PC-9 (cell line): ENCODE measurements at places on chromosomes 2 and 18. TPM values are rescaled to one million over a fixed set of nuclear protein-coding genes. Genes with fewer than 3 reads are reported as not detected.

CCL20 gene
- not detected in 2 replicates for total RNA-seq

CLEC4F gene
- not detected in 2 replicates for total RNA-seq

MC4R gene
- total RNA-seq = not detected in 2 replicates

KCNG2 gene
- not detected in 2 replicates for total RNA-seq

FBXO48 gene
- 1.2 and 1.6 TPM in 2 replicates for total RNA-seq

STON1 gene
- total RNA-seq = 1.4 and 1.7 TPM in 2 replicates

KCNJ3 gene
- total RNA-seq = not detected in 2 replicates

SFT2D3 gene
- total RNA-seq = 7.3 and 8.4 TPM in 2 replicates

ERMN gene
- total RNA-seq = not detected in 2 replicates

EGR4 gene
- total RNA-seq = not detected in 2 replicates

NEDD4L gene
- 57.4 and 58.9 TPM in 2 replicates for total RNA-seq

PMS1 gene
- 18.6 and 20.0 TPM in 2 replicates for total RNA-seq

EML6 gene
- total RNA-seq = 3.7 and 6.7 TPM in 2 replicates

AGXT gene
- not detected in 2 replicates for total RNA-seq

HOXD9 gene
- not detected in 2 replicates for total RNA-seq

PLGLB2 gene
- 0.90 and 1.9 TPM in 2 replicates for total RNA-seq

PAPOLG gene
- 13.5 and 13.7 TPM in 2 replicates for total RNA-seq

NCKAP5 gene
- total RNA-seq = not detected in 2 replicates

NYAP2 gene
- total RNA-seq = 0.30 and 0.65 TPM in 2 replicates

CNGA3 gene
- total RNA-seq = not detected in 2 replicates

SRD5A2 gene
- not detected in 2 replicates for total RNA-seq

ANO7 gene
- 6.5 and 8.5 TPM in 2 replicates for total RNA-seq

PSMA8 gene
- not detected in 2 replicates for total RNA-seq

KCNS3 gene
- 28.8 and 34.9 TPM in 2 replicates for total RNA-seq

RIT2 gene
- not detected in 2 replicates for total RNA-seq

RGPD3 gene
- total RNA-seq = 0.09 TPM in 1 of 2 replicates, not detected in the other

SNORC gene
- total RNA-seq = 10.4 and 20.0 TPM in 2 replicates

FER1L5 gene
- 0.09 TPM in 1 of 2 replicates, not detected in the other for total RNA-seq

THADA gene
- total RNA-seq = 28.1 and 30.5 TPM in 2 replicates

LINC00305 gene
- not detected in 2 replicates for total RNA-seq

PRSS56 gene
- total RNA-seq = not detected in 2 replicates

ACTR2 gene
- 170 and 246 TPM in 2 replicates for total RNA-seq

SERPINB7 gene
- 3.0 and 4.2 TPM in 2 replicates for total RNA-seq

SLC9A2 gene
- 13.4 and 17.0 TPM in 2 replicates for total RNA-seq

C2orf78 gene
- total RNA-seq = not detected in 2 replicates

VIT gene
- total RNA-seq = not detected in 2 replicates

MEP1B gene
- total RNA-seq = not detected in 2 replicates

GPR17 gene
- not detected in 2 replicates for total RNA-seq

CCDC138 gene
- 9.5 and 10.1 TPM in 2 replicates for total RNA-seq

NEB gene
- total RNA-seq = 0.15 TPM in 1 of 2 replicates, not detected in the other

CD226 gene
- total RNA-seq = 0.13 TPM in 2 replicates

EVX2 gene
- total RNA-seq = not detected in 2 replicates
